Activated naive CD4-positive, alpha-beta T cell treated with anti-CD3 and anti-CD28 coated beads for 36 hours (primary cell): ENCODE measurements at places on chromosomes 16 and 17. TPM values are rescaled to one million over a fixed set of nuclear protein-coding genes. Genes with fewer than 3 reads are reported as not detected.

DNA sequence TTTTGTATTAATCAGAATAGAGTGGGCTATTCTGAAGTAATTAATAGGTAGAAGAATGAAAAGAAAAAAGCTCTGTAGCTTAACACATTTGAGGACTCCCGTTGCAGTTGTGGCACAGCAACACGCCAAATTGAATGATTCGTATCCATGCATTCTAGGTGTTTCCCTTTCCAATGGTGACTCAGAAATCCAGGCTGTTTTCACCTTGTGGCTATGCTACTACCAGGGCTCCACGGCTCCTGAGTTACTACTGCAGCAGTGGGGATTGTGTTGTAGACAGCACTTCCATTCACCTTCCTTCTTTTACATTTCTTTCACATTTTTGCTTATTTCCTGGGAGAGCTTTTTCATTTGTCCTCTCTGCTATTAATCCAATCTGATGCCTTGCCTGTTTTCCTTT is 1616.4 kb downstream of the CDH8 start:
- DNase-seq, result no peak

DNA sequence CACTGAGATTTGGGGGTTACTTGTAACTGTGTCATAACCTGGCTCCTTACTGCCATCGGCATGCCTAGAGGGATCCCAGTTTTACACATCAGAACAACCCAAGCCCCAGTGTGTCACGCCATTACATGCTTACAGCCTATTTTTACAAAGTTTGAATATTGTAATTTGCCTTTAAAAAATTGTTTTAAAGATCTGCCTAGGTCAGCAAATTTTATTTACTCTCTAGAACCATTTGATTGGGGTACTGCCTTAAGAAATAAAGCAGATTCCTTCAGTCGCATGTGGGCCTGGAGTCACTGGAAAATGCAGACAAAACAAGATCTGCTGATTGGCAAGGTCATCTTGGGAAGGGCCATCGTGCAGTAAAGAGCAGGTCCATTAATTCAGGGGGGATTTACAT is 566.9 kb downstream of the WWOX start:
- DNase-seq, result no peak

Gene RUNDC3A
- not detected for total RNA-seq

Gene C1QL1
- 0.36 TPM for total RNA-seq

- no peak for DNase-seq
These were observed 43.6 kb upstream of the USP7 start for GRCh38 chr16:9007177-9007794.

GRCh38 chr17:34313164-34313563 is 6.1 kb upstream of the CCL8 start:
- DNase-seq, result no peak

Gene KNOP1
- 24.4 TPM for total RNA-seq

Gene TERB1
- total RNA-seq, result not detected

- no peak for DNase-seq
These were observed 152.9 kb downstream of the RGS9 start for GRCh38 chr17:65290056-65290455.

Gene FSCN2
- total RNA-seq, result not detected

DNA sequence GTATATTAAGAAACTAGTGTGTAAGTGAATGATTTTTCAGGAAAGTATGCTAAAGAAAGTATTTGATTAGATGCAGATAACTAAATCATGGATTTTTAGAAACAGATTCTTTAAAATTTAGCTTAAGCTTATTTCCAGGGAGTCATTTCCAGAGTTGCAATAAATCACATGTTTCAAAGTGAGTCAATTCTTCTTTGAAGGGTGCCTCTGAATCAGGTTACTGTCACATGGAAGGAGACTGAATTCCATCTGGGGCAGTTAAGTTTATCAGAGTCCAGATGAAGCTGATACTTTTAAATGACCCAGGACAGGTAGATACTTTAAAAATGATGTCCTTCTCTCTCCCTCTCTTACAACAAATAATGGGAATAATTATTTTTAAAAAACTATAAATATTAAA is 5.0 kb downstream of the MFSD11 start:
- DNase-seq, result no peak

DNA sequence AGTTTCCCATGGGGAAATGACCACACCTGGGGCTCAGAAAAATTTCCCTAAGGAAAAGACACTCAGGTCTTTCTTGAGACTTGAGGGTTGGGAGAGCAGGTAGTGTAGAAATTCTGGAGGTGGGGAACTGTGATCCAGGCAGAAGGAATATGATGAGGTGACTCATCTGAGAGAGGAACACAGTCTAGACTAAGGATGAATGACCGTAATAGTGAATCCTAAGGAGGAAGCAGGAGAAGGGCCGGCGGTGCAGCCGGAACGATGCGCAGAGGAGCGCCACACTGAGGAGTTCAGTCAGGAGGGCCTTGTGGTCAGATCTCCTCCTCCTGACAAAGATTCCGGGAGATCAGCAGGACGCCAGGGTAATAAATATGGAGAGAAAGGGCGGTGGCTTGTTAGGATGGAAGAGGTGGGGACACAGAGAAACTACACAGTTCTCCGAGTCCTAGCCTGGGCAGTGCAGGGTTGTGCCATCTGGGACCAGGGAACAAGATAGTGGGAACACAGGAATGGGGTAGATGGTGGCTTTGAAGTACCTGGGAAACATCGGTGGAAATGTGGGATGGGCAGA is 135.6 kb downstream of the PARN start:
- DNase-seq, result no peak

- no peak for DNase-seq
These were observed 11.8 kb downstream of the C16orf74 start for GRCh38 chr16:85738923-85739715.

DNA sequence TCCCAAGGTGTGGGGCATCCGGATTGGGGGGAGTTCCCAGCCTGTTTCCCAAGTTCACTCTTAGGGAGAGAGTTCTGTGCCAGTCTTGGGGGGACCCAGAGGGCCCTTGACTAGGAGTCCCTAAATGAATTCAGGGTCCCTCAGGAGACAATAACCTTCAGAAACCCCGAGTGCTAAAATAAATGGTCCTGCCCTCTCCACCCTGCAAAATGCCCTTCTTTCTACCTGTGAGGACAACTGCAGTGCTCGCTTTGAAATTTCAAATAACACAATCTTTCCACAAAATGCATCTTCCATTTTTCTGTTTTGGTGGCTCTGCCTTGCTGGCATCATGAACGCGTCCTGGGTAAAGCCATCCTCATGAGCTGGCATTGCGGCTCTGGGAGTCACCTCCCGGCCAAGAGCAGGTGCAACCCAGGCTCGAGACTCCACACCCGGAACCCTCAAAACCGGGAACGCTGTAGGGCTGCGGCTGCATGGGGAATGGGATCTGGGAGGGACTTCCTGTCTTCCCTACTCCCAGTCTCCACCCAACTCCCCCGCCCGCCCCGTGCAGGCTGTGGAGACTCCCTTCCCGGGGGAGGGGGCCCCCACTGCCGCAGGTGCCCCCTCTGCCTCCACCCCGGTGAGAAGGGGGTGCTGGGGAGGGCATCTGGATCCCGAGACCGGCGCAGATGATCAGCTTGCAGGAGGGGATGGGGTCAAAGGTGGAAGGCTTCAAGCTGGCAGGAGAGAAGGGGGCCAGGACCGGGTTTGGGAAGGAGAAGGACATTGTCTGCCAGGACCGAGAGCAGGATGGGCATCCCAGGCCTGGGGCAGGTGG is at the start of gene ZNF205:
TSS of gene ZNF205 (plus strand) at position 529 of the 823 bp plus-strand sequence. CDS start 845 bp downstream, outside the sequence.
- no peak for DNase-seq

- DNase-seq, result no peak
These were observed 7.4 kb downstream of the BANP start for GRCh38 chr16:87958632-87959031.

GRCh38 chr16:6125483-6126259 is 1028.1 kb upstream of the EEF2KMT start:
- DNase-seq, result no peak

GRCh38 chr16:23962001-23962400 is 126.2 kb downstream of the PRKCB start:
- DNase-seq, result peak; percentile 67

- no peak for DNase-seq
These were observed 9.6 kb downstream of the GSE1 start for GRCh38 chr16:85622683-85623082.

GRCh38 chr17:45677770-45678169 is 106.3 kb upstream of the CRHR1 start:
- no peak for DNase-seq

GRCh38 chr17:1573932-1574696 is 11.5 kb upstream of the PITPNA start:
- peak; percentile 69 for DNase-seq

DNA sequence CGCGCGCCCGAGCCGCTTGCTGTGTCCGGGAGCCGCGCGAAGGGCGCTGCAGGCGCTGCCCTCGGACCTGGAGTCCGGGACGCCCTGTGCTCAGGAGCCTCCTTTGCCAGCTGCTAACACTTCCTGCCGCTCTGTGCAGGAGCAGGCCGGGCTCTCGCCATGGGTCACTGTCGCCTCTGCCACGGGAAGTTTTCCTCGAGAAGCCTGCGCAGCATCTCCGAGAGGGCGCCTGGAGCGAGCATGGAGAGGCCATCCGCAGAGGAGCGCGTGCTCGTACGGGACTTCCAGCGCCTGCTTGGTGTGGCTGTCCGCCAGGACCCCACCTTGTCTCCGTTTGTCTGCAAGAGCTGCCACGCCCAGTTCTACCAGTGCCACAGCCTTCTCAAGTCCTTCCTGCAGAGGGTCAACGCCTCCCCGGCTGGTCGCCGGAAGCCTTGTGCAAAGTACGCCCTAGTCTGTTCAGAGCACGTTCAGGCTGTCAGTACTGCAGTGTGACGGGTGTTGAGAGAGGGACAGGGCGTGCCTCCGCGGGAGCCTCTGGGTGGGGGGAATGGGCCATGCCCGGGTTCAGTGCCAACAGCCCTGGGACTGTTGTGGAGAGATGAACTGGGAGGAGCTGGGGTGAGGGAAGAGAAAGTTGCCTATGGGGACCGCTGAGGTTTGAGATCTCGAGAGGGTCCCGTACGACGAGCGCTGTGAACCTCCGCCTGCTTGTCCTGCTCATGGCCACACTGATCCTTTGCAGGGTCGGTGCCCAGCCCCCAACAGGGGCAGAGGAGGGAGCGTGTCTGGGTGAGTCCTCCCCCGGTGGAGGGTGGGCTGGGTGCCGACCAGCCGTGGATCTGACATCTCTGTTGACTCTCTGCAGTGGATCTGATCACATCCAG is 1.3 kb downstream of the ZNF276 start:
- peak; percentile 71 for DNase-seq

- DNase-seq, result no peak
These were observed 45.6 kb upstream of the LCMT1 start for GRCh38 chr16:25065899-25066298.

GRCh38 chr17:74962622-74963394 is 9.8 kb downstream of the HID1 start:
- no peak for DNase-seq

DNA sequence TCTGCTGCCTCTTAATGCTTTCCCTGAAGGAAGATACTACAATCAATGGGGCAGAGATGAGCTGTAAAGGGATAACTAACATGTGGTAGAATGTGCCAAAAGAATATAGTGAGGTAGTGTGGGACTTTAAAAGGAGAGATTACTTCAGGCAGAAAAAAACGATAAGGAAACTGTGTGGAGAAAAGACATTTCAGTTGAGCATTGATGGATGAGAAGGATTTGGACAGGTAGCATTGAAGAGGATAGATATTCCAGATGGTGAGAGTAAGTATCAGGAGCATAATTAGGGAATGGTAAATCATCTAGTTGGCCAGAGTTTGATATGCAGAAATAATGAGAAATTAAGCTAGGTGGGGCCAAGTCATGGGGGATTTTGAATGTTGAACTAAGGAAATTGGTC is 97.3 kb downstream of the NLK start:
- no peak for DNase-seq

Gene PIRT
- not detected for total RNA-seq

DNA sequence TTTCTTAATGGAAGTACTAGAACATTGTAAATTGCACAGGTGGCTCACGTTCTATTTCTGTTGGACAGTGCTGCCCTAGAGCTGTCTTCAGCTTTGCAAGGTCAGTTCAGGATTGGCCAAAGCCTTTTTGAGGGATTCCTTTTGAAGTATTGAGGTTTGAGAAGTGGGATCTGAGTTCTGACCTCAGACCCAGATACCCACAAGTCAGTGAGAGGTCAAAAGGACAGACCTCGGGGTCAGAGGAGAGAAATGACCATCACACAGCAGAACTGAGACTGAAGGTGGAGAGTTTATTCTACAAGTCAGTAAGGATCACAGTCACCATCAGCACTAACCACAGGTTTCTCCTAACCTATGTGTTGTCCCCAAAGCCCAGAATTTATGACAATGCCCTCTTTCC is 1.7 kb downstream of the ACSM5 start:
- no peak for DNase-seq

Gene CCDC154
- total RNA-seq, result 1.8 TPM

DNA sequence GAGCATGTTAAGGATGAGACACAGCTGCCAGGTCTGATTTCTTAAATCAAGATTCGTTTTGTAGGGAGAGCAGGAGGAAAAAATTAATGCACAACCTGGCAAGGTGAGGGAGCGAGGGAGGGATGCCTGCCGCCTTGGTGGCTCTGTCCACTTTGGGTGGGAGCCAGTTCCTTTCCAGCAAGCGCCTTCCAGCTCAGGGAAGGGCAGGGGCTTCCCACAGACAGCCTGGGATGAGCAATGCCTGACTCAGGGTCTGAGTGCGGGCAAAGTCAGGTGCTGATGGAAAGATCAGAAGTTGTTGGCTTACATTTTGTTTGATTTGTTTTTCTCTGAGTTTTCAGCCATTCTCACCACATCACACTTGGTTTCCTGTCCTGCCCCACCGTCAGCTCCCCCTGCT is 220.7 kb downstream of the ENGASE start:
- no peak for DNase-seq

DNA sequence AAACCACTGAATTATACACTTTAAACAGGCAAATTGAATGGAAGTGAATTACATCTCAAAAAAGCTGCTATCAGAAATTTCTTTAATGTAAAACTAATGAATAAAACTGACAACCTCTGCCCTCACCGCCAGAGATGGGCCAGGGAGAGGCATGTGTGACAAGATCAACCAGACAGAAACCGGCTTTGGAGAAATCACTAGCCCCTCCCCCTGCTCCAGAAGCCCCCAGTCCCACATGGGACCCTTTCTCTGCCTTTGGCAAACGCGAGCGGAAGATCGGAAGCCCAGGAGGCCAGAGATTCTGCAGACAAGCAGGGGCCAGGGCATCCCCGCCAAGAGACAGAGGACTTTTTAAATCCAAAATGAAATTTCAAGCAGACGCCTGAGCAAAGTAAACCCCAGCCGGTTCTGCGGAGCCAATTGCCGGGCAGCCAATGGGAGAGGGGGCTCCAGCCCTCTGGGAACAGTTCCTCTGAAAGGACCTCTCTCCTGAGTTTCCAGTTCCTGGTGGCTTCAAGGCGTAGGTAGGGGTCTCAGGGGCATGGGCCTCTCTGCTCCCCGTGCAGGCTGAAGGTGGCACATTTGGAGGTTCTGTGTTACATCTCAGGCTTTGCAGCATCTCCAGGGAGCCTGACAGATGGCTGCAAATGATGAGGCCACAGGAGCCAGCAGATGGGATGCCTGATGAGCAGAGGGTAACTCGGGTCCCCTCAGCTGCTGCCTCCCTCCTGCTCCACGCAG is 118.1 kb downstream of the GSG1L start:
- no peak for DNase-seq

DNA sequence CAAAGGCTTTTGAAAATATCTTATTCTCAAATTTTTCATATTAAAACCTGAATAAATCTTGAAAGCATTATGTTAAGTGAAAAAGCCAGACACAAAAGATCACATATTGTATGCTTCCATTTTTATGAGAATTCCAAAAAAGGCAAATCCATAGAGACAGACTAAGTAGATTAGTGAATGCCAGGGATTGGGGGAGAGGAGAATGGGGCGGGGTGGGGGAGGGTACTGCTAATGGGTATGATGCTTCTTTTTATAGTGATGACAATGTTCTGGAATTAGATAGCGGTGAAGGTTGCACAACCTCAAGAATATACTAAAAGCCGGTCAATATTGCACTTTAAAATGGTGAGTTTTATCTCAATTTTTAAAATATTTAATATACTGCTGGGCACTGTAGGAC is 44.0 kb downstream of the XPO6 start:
- no peak for DNase-seq
